ENCODE measurements at places on chromosomes 2 and 18.

GRCh38 chr2:126715111-126715510 lies 59.2 kb downstream of the GYPC start:
- DNase-seq: no peak

GRCh38 chr2:207251573-207252192 lies 85.9 kb upstream of the KLF7 start:
- peak; percentile 72 for DNase-seq

- peak; percentile 23 for DNase-seq
Observed at GRCh38 chr18:23689031-23689615, at the start of gene LAMA3. TSS of gene LAMA3 (plus strand) at chr18:23689453. CDS start at chr18:23689684, 231 bp downstream.

GRCh38 chr2:121297217-121297830 lies 12.3 kb upstream of the TFCP2L1 start:
- no peak for DNase-seq

DNA sequence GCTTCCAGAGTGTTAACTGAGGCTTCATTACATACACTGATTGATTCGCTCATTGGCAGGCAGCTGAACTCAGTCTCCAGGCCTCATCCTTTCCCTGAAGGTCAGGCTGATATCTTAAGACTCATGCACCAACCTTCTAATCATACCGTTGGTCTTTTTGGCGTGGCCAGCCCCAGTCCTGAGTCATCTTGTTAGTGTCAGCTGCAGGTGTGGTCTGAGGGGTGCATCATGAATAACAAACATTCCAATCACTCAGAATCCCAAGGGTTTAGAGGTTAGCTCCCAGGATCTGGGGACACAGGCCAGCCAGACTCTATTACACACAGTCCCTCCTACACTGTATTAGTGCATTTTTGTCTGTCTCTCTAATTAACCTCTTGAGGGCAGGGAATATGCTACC lies 271.5 kb downstream of the HRH4 start:
- no peak for DNase-seq

- peak; percentile 81 for DNase-seq
Observed at GRCh38 chr18:69958422-69958821, 10.7 kb upstream of the CD226 start.

DNA sequence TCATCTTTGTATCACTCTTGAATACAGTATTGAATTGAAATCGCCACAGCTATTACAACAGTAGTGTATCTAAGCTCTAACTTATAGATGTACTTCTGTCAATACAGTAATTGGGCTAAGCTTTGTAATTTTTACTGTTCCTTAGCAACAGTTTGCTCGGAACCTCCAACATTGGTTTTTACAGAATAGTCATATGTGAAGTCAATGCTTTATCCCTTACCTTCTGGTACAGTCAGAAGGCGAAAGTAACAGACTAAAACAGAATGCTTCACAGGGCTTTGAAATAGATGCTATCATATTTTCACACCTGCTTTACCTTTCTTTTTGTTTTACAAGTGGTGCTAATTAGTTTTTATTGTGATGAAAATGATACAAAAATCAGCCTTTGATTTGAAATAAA lies 46.9 kb upstream of the CYP20A1 start:
- DNase-seq: peak; percentile 69

- no peak for DNase-seq
Observed at GRCh38 chr18:77487951-77488740, 238.5 kb downstream of the GALR1 start.

- DNase-seq: no peak
Observed at GRCh38 chr2:167857416-167857815, 390.0 kb downstream of the STK39 start.

- peak; percentile 78 for DNase-seq
Observed at GRCh38 chr2:69933839-69934613, 19.1 kb downstream of the MXD1 start.

- DNase-seq: peak; percentile 74
Observed at GRCh38 chr2:111679202-111679601, 204.8 kb downstream of the ANAPC1 start.

DNA sequence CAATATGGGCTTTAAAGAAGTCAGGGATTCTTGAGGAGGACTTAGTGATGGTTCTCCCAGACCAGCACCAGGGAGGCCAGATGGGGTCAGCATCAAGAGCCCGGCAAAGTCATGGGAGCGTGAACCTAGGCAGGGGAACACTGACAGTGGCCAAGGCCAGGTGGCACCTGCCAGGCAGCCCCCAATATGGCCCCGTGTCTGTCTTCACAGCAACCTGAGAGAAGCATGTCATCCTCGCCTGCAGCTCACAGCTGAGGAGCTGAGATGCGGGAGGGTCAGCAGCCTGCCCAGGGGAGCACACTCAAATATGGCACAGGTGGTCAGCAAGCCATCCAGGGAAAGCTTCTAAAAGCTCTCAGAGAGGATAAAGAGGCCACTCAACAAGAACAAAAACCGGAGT lies 105.7 kb upstream of the GPC1 start:
- DNase-seq: no peak

GRCh38 chr2:205077159-205077558 lies 531.9 kb downstream of the PARD3B start:
- peak; percentile 44 for DNase-seq

- DNase-seq: no peak
Observed at GRCh38 chr2:26756337-26756736, 7.7 kb upstream of the SLC35F6 start.

DNA sequence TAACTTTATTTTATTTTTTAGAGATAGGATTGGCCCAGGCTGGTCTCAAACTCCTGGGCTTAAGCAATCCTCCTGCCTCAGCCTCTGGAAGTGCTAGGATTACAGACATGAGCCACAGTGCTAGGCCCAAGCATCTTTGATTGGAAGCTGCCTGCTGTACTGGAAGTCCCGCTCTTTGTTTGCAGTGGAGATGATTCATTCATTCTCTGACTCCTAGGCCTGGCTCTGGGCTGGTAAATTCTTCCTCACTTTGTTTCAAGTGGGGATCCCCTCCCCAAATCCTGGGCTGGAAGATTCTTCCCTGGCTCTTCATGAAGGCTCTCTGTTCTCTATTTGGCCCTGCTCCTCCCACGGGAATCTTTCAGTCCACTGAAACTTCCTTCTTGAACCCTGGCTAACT lies 81.9 kb downstream of the NEURL3 start:
- no peak for DNase-seq

DNA sequence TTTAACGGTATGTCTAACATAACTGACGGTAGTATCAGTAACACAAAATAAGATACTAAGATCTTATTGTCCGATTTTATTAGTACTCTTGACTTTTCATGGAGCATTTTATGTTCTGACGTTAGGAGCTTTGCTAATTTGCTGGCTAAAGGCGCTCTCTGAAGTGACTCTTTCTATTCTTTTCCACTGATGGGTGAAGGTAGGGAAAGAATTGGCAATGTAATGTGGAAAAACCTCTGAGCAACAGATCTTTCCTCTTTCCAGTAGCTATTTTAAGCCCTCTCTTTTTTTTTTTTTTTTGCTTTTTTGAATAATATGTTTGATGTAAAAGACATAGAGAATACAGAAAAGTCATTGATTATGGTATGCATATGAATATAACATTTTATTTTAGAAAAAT lies 4.6 kb downstream of the CCNYL1 start:
- DNase-seq: no peak

GRCh38 chr2:8437228-8437948 lies 244.5 kb upstream of the ID2 start:
- DNase-seq: no peak

GRCh38 chr2:197799068-197799467 lies 5.3 kb upstream of the PLCL1 start:
- no peak for DNase-seq

DNA sequence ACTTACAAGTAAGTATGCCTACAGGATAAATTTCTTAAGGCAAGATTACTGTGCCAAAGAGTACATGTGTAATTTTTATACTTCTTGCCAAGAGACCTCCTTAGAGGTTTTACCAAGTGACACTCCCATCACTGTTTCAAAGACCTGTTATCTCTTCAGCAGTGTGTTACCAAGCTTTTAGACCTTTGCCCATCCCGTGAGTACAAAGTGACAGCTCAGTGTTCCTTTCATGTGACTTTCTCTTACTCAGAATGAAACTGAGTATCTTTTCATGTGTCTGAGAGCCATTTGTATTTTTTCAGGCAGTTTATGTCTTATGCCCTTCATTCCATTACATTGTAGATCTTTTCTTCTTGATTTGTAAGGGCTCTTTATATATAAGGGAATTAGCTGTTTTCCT lies 287.5 kb upstream of the SALL3 start:
- DNase-seq: peak; percentile 35

DNA sequence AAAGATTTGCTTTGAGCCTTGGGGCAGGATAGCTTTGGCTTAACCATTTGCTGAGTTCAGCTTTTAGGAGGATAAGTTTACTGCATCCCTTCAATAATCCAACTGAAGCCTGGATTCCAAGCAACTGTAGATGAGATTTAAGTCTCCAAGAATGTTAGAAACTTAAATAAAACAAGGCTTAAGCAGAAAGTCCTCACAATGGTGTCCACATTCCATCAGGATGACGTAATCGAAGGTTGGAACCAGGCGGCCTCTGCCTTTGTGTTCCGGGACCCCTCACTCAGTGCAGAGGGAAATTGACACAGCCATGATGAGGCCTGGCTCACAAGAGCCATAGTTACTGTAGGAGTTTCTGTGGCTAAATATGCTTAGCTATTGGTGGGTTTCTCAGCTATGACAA lies 260.4 kb downstream of the LPIN1 start:
- no peak for DNase-seq

DNA sequence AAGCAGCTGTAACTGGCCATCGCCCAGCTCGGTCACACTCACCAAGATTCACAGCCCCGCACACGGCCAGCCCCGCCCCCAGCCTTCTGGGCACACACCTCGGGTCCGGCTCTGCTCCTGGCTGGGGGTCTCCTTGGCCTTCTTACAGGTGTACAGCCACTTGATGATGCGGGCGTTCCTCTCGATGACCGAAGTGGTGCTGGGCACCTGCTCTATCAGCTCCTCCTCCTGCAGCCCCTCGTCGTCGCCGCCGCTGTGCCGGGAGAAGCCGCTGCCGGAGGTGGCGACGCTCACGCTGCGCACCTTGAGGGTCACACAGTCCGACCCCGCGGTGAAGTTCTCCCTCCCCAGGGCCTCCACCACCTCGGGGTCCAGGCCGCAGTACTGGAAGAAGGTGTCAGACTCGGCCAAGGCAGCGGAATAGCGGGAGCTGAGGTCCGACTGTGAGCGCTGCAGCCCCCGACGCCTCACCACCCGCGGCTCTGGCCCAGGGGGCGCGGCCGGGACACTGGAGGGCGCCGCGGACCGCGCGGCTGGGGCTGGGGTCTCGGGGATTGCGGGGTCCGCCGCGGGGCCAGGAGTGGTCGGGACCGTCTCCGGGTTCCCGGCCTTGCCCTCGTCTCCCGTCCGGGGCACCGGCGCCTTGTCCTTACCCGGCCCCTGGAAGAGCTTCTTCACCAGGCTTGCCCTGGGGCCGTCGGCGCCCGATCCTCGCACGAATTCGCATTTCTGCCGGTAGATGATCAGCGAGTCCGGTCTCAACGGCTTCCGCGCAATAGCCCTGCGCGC lies 769 bp downstream of the FAM110C start:
- DNase-seq: no peak

DNA sequence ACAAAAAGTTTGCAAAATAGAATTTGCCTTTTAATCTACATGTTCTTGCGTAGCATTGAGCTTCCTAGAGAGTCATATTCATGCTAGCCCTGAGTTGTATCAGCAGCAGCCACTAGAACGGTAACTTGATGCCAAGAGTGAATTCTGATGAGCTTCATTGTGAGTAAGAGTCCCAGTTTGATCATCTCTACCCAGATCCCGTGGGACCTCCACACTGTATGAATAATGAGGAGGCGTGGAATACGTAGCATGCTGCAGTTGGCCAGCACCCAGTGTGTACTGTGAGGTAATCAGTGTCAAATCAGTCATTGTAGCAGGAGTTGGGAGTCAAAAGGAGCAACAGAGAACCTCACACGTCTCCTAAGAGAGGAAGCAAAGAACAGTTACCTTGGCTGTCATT lies 197.9 kb downstream of the NEDD4L start:
- no peak for DNase-seq

DNA sequence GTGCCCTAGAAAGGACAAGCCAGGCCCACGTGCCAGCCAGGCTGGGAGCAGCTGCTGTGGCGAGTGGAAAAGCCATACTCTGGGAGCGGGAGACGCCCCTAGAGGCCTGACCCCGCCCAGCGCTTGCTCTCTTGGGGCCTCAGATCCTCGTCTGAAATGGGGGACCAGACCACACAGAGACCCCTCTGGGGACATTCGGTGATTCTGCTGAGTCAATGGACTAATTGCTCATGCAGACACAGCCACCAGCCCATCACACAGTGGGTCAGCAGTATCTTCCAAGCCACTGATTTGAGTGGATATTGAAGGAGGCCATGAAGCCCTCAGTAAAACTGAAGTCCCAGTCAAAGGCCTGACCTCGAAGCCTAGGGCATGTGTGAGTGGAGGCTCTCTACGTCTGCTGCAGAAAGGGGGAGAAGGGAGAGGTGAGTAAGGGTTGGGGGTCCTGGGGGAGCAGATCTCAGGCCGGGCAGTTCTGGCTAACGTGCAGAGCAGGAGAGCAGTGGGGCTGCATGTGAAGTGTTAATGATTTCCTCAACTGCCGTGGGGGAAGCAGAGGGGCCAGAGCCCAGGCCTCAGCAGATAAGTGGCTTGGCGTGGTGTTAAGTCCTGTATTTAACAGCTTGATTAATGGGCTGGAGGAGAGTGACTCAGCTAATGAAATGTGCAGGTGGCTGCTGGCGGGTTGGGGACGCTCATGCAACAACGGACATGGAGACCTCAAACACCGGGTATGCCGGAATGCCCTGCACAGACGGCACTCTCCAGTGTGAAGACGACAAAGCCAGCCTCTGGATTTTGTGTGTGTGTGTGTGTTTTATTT lies 104.4 kb upstream of the TWIST2 start:
- DNase-seq: no peak

- DNase-seq: no peak
Observed at GRCh38 chr2:23826771-23827170, 100.2 kb downstream of the ATAD2B start.

DNA sequence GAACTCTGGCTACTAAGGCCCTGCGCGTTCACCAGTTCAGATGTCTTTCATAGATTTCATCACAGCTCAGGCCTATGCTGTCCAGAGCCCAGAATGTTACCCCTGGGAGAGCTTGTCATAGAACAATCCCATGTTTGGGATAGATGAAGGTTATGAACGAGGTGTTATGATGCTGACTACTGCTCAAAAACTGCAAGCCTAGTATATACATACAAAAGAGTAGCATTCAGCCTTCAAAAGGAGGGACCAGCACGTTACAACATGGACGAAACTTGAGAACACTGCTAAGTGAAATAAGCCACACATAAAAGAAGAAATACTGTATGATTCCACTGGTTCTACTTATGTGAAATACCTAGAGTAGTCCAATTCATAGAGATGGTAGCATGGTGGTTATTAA lies 401.9 kb downstream of the NBAS start:
- DNase-seq: no peak

DNA sequence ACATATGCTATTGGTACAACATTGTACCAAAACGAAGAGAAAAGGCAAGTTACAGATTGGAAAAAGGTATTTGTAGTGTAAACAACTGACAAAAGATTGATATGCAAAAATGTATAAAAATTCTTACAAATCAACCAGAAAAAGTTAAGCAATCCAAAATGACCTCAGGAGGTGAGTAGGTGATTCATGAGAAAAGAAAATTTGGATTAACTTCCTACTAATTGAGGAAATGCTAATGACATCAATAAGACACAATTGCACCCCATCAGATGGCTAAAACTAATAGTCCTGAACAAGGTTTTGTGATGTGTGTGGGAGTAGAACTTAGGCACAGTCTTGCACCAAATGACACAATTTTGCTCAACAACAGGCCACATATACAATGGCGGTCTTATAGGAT lies 129.3 kb downstream of the COPS8 start:
- DNase-seq: no peak

- DNase-seq: no peak
Observed at GRCh38 chr18:10169064-10169562, 255.3 kb downstream of the VAPA start.

- DNase-seq: no peak
Observed at GRCh38 chr2:32835148-32835547, 111.6 kb upstream of the LTBP1 start.

All from activated CD4-positive, alpha-beta T cell treated with anti-CD3 and anti-CD28 coated beads, Interleukin-10, Interleukin-2, amounts not matched to agents 100 ng/mL and 50 ng/mL, durations not matched to agents 16 hours and 8 hours (primary cell).